ENCODE measurements at places on chromosomes 16 and 17.

GRCh38 chr16:66554495-66554894 is 2.1 kb downstream of the CKLF start:
- no peak for DNase-seq

DNA sequence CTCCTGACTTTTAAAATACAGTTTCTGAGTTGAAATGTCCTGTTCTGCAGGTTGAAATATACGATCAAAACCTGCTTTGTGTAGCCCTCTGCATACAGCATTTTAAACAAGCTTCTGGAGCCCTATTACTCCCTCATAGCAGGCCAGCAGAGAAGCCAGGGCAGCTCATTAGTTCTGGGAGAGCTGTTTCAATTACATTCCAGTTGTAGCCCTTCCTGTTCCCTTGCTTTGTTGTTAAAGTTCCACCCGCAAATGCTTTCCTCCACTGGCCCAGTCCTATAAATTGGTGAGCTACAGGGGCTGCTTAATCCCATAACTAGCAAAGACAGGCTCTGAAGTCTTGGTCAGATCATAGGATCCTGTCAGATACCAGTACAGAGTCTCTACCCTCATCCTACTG is 162.5 kb downstream of the SLC39A11 start:
- no peak for DNase-seq

- no peak for DNase-seq
These were observed 3.8 kb upstream of the RNF157 start for GRCh38 chr17:76243826-76244679.

GRCh38 chr16:58455750-58456149 is 44.2 kb upstream of the NDRG4 start:
- no peak for DNase-seq

DNA sequence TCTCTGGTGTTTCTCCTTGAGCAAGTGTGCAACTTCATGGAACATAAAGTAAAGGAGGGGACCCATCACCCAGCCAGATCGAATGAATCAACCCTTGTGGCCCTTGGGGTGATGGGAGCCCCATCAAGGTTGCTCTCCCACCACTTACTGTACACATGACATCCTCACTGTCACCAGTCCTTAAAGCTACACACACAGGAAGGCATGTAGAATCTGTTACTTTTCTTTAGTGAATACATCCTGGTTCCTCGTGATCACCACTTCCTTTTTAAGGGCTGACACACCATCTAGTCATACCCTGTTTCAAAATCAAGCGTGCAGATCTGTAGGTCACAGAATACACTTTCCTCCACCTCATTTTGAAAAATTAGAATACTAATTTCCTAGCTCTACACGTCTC is 22.6 kb upstream of the MPHOSPH6 start:
- DNase-seq, result no peak

GRCh38 chr17:58330997-58331814 is 2.6 kb upstream of the TSPOAP1 start:
- DNase-seq, result peak; percentile 76

GRCh38 chr16:80816356-80816755 is 12.0 kb upstream of the CDYL2 start:
- DNase-seq, result no peak

DNA sequence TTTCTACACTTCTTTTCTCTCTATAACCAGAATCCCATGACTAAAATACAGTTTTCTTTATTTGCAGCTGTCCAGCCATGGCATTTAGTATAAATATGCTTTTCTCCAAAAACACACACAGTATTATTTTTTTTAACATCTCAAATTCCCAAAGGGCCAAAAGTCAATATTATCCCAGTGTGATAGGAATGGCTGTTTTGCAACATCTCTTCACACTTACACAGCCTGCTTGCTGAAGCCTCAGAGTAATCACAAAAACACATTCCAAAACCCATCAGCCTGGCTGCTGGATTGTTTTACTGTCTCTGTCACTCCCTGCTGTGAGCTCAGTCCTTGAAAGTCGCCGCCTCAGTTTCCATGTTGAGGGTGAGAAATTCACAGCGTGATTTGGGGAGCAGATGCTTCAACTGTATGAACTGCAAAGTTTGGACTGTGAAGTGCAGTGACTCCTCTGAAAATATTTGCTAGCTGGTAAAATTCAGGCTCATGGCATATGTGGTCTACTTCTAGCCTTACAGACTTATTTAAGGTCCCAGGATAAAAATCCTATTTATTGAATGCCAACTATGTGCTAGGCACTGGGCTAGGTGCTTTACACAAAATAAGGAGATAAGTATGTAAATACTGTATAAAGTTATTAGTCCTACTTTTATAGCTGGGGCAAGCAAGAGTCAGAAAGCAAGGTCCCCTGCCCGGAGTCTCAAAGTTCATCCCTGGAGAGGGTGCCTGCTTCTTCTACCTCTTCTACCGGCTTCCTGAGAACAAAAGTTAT is 116.5 kb downstream of the SOCS1 start:
- no peak for DNase-seq

DNA sequence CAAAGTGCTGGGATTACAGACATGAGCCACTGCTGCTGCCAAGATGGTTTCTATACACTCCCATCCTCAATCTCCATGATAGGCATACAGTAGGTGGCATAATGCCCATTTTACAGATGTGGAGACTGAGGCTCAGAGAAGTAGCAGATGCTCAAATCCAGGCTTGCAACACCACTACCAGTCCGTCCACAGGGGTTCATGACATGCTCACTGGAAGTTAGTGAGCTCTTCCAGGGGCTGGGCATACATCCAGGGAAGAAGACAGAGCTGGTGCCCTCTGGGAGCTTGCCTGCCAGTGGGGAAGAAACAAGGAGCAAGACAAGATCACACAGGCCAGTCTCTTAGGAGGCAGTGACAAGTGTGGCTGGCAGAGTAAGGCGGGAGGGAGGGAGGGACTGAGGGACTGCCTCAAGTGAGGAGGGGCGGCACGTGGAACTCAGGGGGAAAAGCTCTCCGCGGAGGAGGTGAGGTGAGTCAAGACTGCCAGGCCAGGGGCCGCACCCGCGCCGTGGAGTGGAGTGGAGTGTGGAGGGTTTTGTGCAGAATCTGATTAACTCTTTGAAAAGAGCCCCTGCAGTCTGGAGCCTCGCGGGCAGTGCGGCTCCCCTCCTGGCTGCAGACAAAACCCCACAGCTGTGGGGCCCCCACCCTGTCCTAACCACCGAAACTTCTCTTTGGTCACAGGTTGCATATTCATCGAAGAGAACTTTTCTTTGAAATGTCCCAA is 27.9 kb downstream of the SREBF1 start:
- no peak for DNase-seq

GRCh38 chr17:43745541-43745940 is 13.1 kb downstream of the SOST start:
- DNase-seq, result no peak

DNA sequence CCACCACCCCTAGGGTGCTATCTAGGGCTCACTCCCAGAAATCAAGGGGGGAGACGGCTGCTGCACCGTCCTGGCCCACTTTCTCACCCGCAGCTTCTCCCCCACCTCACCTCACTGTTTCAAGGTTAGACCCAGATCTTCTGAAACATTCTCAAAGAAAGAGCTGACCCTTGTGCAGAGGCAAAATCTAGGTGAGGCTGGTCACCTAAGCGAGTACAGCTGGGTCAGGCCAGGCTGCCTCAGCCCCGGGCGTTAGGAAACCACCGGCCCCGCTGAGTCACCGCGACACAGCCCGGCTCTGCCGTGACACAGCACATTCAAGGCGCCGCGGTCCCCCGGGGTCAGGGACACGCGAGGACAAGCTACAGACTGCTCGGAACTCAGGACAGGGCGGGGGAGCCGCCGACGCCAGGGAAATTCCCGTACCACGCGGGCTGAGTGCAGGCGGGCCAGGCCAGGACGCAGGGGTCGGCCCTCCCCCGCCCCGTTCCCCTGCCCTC is 27.1 kb downstream of the GNPTG start:
- DNase-seq, result peak; percentile 26

GRCh38 chr16:3264137-3265036 is 8.0 kb upstream of the MEFV start:
- DNase-seq, result peak; percentile 99

- DNase-seq, result no peak
These were observed 992 bp downstream of the NLRC3 start for GRCh38 chr16:3576211-3576610.

DNA sequence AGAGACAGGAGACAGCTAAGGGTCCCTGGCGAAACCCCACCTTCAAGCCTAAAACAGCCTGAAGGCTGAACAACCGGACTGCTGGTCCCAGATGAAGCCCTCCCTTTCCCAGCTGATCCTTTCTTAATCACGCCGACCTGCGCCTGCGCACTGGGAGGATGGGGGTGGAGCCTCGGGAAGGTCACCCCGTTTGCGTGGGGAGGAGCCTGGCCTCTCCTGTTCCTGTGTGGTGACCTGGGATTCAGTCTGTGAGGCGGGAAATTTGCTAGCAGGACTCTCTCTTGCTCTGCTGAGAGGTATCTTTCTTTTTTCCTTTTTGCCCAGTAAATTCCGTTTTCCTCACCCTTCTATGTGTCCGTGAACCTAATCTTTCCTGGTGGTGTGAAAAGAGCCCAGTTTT is 9.6 kb downstream of the FAM20A start:
- DNase-seq, result no peak

DNA sequence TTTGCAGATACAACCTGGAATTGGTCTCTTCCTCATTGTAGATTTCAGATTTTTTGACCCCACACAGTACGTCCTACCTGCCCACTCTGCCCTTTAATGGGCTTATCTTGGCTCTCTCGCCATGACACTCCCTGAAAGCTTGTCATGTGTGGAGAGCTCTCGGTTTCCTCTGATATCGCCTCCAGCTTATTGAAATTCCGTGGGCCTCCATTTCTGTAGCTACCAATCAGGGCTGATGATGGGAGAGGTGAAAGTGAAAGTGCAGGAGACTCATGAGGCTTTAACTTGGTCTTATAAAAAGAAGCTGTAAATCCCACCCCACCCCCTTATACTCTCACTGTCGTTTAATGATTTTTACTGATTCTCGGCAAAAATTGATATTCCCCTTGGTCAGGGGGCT is 17.7 kb downstream of the HOXB1 start:
- DNase-seq, result no peak

DNA sequence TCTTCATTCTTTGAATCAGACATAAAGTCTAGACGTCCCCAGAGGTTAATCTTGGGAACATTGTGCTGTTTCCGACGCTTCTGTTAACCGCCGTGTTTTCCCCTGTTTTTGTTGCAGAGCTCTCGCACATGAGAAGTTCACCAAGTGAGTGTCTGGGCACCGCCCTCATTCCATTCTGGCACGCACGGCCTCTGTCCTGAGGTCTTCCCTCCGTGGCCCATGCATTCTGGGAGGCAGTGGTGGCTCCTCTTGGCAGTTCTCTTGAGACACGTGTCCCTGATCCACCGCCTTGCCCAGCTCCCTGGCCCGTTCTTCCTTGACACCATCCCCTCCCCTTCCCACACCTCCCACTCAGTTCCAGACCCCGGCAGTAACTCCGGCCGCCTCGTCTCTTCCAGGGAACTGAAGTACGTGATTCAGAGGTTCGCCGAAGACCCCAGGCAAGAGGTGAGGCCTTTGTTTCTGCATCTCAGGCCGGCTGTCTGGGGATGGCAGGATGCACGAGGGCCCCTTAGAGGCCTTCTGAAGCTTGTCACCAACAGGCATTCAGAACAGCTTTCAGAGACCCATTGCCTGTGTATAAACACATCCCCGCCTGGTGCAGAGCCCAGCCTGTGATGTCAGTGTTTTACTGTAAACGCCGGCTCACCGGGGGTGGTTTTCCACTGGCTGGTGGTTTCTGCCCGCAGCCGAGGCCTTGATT is 85.9 kb upstream of the PLCG2 start:
- no peak for DNase-seq

- no peak for DNase-seq
These were observed 3.4 kb upstream of the CLEC19A start for GRCh38 chr16:19282101-19282500.

- DNase-seq, result no peak
These were observed 491.0 kb upstream of the CDH5 start for GRCh38 chr16:65875381-65876055.

GRCh38 chr17:38926293-38927070 is 1.1 kb downstream of the LASP1NB start:
- no peak for DNase-seq

- no peak for DNase-seq
These were observed 96.3 kb downstream of the WWOX start for GRCh38 chr16:78195797-78196196.

DNA sequence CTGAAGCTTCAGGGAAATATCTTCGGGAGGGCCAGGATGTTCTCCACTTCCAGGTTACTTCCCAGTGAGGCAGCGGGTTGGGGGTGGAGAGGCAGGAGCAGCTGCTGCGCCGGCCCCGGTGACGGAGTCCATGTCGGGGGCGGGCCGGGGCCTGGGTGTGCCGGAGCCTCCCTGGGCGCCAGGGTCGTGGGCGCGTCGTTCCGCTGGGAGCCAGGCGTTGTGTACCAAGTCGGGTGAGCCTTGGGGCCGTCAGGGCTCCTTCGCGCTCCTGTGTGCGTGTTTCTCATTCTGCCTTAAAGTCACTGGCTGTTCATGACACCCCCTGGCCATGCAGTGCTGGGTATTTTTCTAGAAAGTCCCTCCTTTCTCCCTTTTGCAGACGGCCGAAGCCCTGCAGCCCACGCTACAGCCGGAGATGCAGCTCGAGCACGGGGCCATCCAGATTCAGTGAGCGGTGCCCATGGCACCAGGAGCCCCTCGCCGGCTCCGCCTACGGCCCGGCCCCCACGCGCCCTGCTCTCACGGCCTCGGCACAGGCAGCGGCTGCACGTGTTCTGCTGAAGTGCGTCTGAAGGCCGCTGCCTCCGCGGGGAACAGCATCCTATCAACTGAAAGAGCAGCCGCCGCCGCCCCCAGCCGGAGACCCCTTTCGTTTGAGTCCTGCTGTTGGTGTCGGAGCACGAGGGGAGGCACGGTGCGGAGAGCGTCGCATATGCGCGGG is 125.1 kb downstream of the BANP start:
- no peak for DNase-seq

DNA sequence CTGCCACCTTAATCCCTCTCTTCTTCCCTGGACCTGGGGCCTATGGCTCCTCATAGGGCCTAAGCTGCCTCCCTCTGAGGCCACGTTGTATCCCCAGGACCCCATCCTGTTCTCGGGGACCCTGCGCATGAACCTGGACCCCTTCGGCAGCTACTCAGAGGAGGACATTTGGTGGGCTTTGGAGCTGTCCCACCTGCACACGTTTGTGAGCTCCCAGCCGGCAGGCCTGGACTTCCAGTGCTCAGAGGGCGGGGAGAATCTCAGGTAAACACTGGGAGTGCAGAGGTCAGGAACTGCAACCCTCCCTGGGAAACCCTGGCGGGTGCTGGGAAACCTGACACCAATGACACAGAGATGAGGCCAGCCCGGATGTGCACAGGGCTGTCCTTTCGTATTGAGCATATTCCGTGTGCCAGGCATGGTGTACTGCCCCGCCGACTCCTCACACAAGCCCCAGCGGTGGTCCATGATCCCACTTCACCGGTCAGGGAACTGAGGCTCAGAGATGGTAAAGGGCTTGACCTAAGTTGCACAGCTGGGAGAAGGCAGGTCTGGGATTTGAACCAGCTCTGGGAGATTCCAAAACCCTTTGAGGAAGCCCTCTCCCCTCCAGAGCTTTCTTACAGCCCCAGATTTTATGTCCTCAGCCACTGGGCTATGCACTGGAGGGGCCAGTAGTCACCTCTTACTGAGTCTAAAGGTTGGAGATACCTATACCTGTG is 22.9 kb downstream of the ANKRD40 start:
- no peak for DNase-seq

- no peak for DNase-seq
These were observed 35.9 kb downstream of the HLF start for GRCh38 chr17:55300479-55301290.

GRCh38 chr17:6938637-6939036 is 57.2 kb upstream of the ALOX12 start:
- DNase-seq, result no peak

- DNase-seq, result no peak
These were observed 9.0 kb downstream of the ZDHHC1 start for GRCh38 chr16:67407176-67407787.
